ENCODE measurements at places on chromosomes 7 and 10. TPM values are rescaled to one million over a fixed set of nuclear protein-coding genes. Genes with fewer than 3 reads are reported as not detected.

Gene SPDYE2
- not detected for total RNA-seq

Gene LDB1
- total RNA-seq, result 29.6 TPM

Gene MDH2
- total RNA-seq, result 179 TPM

Gene NPFFR1
- not detected for total RNA-seq

Gene HYAL4
- total RNA-seq, result not detected

Gene DMTF1
- total RNA-seq, result 16.3 TPM

Gene PLXNA4
- under 0.01 TPM for total RNA-seq

Gene PLA2G12B
- total RNA-seq, result not detected

Gene POU6F2
- not detected for total RNA-seq

Gene FFAR4
- not detected for total RNA-seq

Gene C10orf143
- total RNA-seq, result 1.0 TPM

Gene HTR5A
- not detected for total RNA-seq

Gene GARS1
- total RNA-seq, result 343 TPM

Gene CCDC136
- total RNA-seq, result 1.2 TPM

Gene TLL2
- under 0.01 TPM for total RNA-seq

Gene TMEM236
- total RNA-seq, result not detected

Gene SEMA3D
- 0.15 TPM for total RNA-seq
